ENCODE measurements at places on chromosomes 5 and 9.

DNA sequence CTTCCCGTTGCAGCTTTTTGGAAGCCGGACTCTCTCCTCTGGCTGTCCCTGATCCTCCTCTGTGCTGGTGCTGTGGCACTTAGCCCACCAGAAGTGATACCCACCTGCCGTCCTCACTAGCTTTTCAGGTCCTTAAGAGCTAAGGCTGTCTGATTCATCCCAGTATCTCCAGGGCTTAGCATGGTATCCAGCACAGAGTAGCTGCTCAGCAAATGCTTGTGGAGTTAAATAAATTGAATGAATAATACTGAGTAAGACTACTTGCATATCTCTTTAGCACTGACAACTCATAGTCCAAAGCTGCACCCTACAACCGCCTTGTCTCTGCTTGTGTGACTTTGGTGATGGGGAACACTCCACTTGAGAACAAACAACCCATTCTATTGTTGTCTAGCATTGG lies 7.7 kb upstream of the XPA start:
- no peak for DNase-seq

GRCh38 chr5:88660947-88661805 lies 221.8 kb downstream of the MEF2C start:
- no peak for DNase-seq

GRCh38 chr5:158955636-158956035 lies 144.1 kb downstream of the EBF1 start:
- DNase-seq: no peak

DNA sequence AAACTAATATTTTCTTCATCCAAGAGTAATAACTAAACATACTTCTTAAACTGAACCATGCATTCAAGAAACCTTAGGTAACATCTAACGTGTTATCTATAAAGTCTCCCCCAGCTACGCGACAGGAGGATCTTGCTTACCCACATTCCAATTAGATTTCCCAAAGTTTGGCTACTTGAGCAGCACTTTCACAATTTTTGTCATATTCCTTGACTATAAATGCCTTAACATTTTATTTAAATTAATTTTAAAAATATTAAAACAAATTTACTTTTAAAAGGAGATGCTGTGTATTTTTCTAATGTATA lies 25.3 kb upstream of the IFNE start:
- DNase-seq: no peak

DNA sequence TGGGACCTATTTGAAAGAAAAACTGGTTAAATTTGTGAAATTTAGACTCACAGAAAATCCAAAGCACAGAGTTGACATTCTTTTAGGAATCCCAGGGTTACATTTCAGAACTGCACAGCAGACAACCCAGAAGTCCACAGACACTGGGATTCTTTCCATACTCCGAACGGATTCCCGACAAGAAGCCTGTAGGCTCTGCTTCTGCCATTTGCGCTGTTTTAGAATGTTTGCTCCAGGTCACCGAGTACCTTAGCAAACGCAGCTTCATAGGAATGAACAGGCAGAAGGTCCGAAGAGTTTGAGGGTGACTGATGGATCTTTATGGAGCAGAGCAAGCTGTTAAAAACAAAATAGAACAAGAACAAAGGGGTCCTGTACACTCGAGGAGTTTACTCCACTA lies 84.5 kb upstream of the NFIB start:
- DNase-seq: no peak

DNA sequence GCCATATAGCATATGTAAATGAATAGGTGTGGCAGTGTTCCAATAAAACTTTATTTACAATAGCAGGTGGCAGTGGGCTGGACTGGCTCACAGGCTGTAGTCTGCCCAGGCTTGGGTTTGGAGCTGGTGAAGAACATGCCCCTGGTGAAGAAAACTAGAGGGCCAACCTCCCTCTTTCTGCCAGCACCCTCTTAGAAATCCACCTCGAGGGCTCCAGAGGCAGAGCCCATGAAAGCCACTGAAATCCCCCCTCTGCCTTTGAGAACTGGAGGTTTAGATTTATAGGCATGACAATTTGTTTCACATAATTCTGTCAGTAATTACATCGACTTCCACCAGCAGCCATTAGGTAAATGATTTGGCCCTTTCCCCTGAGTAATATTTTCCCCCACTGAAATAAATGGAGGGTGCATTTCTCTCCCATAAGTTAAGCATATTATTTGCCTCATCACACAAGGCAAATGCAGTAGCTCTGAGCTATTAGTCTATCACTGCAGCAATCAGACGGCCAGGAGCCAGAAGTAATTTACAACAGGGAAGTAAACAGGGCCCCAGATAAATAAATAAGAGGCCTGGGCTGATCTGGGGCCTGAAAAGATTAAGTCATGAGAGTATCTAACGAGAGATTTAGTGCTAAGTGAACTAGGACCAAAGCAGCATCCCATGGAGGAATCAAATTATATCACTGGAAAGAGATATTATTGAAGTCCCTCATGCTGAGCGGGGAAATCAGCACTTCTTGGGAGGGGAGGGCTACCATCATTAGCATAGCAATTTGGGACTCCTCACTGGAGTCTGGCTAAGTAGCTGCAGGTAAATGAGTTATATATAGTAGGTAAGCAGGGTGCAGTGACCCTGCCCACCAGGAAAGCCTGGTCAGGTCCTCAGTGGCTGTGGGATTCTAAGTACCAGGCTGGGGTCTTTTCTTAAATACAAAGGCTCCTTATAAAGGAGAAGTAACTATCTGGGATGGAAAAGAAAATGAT lies 123.9 kb downstream of the SLIT3 start:
- no peak for DNase-seq

DNA sequence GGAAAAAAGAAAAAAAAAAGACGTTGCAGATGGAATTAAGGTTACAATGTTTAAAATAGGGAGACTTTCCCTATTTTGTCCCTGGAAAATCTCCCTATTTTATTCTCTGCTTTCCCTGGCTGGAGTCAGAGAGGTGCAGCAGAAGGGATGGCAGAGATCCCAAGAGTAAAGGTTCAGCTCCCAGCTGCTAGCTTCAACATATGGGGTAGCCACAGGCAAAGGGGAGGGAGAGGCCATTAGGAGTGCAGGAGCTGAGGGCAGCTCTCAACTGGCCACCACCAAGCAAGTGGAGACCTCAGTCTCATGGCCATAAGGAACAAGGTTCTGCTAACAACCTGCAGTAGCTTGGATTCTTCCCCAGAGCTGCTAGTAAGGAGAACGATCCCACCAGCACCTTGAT lies 367.0 kb upstream of the DAP start:
- DNase-seq: no peak

DNA sequence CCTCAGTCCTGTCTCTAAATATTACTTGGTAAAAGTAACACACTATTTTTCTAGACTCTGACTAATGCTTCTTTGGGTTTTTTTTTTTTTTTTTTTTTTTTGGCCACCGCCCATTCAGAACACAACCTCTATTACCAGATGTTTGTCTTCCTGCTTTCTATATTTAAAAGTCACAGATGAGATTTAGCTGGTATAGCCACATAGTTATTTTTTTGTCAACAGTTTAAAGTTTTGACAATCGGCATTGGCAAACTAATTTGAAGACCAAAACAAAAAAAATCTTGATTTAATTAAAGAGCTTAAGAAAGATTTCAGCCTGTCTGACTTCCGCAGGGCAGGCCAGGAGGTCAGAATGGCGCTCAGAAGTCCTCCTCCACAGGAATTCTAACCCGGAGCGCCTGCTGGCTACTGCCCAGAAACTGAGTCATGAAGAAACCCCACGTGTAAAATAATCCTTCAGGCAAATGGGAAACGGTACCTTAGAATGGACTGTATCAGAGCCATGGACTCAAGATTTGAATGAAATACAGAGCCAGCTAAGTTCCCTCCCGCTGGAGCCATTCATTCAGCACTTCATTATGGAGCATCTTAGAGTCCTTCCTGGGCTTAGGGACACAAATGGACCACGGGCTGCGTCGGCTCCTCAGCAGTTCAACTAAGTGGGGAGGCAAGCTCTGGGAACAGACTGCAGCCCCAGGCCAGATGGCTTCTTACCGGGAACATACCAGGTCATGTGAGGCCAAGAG lies 55.6 kb downstream of the PTPDC1 start:
- no peak for DNase-seq

GRCh38 chr5:10489810-10490426 lies 48.2 kb downstream of the ROPN1L start:
- DNase-seq: no peak

DNA sequence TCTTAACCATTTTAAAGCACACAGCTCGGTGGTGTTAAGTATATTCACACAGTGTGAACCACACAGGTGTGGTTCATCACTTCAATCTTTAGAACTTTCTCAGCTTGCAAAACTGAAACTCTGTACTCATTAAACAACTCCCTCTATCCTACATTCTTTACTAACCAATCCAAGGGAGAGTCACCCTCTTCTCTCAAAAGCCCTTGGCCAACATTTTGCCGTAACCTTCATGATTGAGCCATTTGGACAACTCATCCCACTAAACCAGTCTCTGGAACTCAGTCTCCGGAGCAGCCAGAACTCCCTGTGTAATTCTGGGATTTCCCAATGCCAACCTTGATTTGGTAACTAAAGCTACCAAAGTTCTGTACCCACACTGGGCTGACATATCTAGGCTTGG lies 84.7 kb downstream of the TTC39B start:
- DNase-seq: no peak

DNA sequence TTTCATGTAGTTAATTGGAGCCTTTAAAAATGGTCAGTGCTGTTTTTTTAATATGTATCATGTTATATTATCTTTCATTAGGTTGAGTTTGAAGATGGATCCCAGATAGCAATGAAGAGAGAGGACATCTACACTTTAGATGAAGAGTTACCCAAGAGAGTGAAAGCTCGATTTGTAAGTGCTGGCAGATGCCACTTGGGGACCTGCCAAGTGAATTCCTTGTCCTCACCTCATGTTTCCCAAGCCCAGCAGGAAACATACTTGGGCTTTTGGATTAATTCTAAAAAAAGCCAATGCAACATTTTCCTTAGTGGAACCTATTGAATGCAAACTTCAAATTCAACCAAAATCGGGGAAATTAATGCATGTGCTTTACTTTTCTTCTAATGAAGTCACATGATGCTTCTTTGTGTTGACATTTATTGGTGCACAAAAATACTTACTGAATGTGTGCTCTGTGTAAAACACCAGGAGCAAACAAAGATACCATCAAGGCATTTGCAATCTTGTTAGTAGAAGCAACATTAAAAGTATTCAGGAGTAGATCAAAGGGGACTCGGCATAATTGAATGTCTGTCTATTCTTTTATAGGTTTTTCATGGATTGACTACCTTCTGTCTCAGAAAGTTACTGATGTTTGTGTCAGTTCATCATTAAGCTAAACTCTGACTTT lies 412.1 kb downstream of the KDM4C start:
- no peak for DNase-seq

GRCh38 chr9:16138561-16139491 lies 586.0 kb downstream of the CCDC171 start:
- DNase-seq: no peak

GRCh38 chr5:159641371-159642039 lies 274.8 kb upstream of the ADRA1B start:
- no peak for DNase-seq

GRCh38 chr5:42840269-42840668 lies 28.6 kb upstream of the SELENOP start:
- no peak for DNase-seq

DNA sequence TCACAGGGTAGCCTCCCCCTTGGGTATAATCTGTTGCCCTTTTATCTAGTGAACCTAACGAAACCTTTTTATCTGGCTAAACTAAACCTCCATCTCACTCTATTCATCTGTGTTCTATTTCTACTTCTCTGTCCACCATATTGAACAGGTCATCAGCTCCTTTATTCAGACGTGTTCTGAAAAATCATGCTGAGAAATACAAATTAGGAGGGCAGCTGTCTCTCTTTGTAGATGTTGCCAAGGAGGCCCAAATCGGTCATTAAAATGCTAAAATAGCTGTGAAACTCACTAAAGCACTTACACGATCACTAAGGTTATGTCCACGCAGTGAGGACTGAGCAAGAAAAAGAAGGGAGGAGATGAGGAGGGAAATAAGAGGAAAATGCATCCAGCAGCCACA lies 115.6 kb upstream of the RETREG1 start:
- DNase-seq: no peak

DNA sequence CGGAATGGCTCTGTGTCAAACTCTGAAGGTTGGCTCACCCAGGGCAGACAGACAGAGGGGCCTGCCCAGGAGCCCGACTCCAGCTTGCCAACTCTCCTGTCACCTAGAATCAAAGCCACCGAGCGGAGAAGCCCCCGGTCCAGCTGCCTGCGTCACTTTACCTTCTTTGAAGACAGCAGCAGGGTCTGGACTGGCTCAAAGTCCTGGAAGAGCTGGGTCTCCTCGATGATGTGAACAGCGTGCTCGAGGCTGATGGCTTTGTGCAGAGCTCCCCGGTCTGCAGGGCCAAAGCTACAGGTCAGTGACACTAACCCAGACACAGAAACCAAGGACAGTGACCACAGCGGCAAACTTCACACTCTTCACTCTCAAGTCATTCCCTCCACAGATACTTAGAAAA lies 67.9 kb downstream of the SECISBP2 start:
- no peak for DNase-seq

DNA sequence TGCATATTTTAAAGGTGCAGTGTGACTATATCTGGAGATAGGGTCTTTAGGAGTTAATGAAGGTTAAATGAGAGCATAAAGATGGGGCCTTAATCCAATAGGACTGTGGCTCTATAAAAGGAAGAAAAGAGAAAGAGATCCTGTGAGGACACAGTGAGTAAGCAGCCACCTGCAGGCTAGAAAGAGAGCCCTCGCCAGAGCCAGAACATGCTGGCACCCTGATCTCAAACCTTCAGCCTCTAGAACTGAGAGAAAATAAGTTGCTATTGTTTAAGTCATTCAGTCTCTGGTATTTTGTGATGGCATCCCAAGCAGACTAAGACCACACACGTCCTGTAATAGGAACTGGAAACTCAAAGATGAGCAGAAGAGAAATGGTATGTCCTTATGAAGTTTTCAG lies 41.0 kb downstream of the RNF180 start:
- DNase-seq: no peak

GRCh38 chr5:60887746-60888145 lies 43.7 kb upstream of the ELOVL7 start:
- no peak for DNase-seq

GRCh38 chr5:111583758-111584203 lies 71.4 kb upstream of the STARD4 start:
- no peak for DNase-seq

GRCh38 chr5:94174748-94175411 lies 433.5 kb upstream of the POU5F2 start:
- DNase-seq: no peak

DNA sequence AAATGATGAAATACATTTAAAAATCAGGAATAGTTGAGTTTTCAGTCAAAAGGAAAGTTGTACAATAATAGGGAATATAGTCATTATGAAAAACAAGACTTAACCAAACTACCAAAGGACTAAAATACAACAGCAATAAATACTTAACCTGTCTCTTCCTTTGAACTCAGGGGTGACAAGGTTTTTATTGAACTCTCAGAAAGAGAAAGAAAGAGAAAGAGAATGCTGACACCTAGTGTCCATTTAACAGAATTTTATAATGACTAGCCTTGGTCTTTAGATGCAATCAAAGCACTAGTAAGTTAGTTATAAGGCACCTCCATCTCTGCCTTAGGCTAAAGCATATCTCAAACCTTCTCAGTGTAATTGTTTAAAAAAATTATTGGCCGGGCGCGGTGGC lies 47.5 kb downstream of the UIMC1 start:
- no peak for DNase-seq

- DNase-seq: no peak
These were observed 84.7 kb upstream of the TNFAIP8 start for GRCh38 chr5:119270960-119271757.

Measured in activated CD4-positive, CD25-positive, alpha-beta regulatory T cell treated with anti-CD3 and anti-CD28 coated beads, Interleukin-2, amount 50 U/mL, for 72 hours (primary cell).